ENCODE measurements at places on chromosomes 6 and 20.

DNA sequence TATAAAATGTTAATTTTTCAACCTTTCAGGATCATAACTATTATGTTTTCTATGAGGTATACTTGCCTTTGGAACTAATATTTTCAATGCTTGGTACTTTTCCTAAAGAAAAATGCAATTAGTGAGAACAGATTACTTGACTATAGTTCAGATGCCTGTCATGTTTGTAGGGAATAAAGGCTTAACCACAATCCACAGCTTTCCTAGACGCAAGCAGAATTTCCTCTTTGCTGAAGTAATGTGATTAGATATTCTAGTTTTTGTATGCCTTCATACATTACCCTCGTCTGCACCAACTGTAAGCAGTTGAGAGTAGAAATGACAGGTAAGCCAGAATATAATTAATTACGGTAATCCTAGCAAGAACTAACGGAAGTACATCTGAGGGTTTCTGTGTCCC lies 581.4 kb upstream of the MMS22L start:
- DNase-seq, result no peak

DNA sequence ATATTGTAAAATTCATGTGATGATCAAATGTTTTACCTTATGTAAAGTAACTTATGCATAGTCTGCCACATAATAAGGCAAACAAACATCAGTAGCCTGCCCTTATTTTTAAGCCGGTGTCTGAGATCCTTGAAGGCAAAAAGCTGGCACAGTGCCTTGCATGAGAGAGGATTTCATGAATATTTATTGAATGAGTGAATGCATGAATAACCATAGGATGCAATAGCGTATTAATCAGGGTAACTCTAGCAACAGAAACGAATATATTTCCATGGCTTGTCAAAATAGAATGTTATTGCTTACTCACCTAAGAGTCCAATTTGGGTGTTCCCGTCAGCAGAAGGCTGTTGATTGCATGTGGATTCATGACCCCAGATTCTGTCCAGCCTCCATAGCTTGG lies 34.9 kb downstream of the BTBD3 start:
- DNase-seq, result no peak

GRCh38 chr6:110761371-110761770 lies 53.9 kb downstream of the CDK19 start:
- no peak for DNase-seq

DNA sequence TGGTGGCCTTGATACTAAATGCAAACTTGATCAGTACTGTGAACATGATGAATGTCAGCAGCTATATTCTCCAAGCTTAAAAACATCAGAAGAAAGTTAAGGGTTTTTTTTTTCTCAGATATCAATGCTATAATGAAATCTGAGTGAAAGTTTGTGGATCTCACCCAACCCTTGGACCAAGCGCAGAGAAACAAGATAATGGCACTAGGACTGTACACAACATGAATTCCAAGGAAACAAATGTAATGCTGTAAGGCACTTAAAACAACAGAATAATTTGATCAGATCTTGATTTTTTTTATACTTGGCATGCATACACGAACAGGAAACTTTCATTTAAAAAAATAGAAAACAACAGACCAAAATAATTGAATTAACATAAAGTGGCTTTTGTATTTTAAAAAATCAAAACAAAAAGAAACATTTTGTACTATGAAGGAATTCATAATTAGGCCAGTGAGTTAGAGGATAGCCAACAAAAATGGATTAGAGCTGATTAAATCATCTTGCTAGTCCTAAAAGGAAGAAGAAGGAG lies 1154.0 kb upstream of the EYS start:
- DNase-seq, result no peak

GRCh38 chr6:28224131-28225055 lies 682 bp upstream of the ZSCAN9 start:
- DNase-seq, result no peak

All from activated CD8-positive, alpha-beta memory T cell treated with anti-CD3 and anti-CD28 coated beads, Interleukin-2, amount 50 U/mL, for 48 hours (primary cell).